Colonic mucosa (tissue), 4 donors: ENCODE measurements at places on chromosomes 13 and 19. TPM values are rescaled to one million over a fixed set of nuclear protein-coding genes. Genes with fewer than 3 reads are reported as not detected.

LHB gene
- total RNA-seq: not detected

ALDH16A1 gene
- 57.9 TPM for total RNA-seq

FUT3 gene
- total RNA-seq: 260 TPM

MATK gene
- total RNA-seq: 1.2 TPM

ICAM3 gene
- 31.8 TPM for total RNA-seq

CYP4F8 gene
- not detected for total RNA-seq

PGLYRP2 gene
- total RNA-seq: not detected

LGALS14 gene
- total RNA-seq: not detected

GPR12 gene
- 0.30 TPM for total RNA-seq

MYO1F gene
- total RNA-seq: 4.7 TPM

APOC4 gene
- total RNA-seq: not detected

ZNF136 gene
- total RNA-seq: 4.6 TPM

PEG3 gene
- total RNA-seq: 1.4 TPM

MADCAM1 gene
- 4.5 TPM for total RNA-seq

SYNGR4 gene
- not detected for total RNA-seq

ZNF208 gene
- total RNA-seq: 3.7 TPM

THSD1 gene
- 1.8 TPM for total RNA-seq

F2RL3 gene
- total RNA-seq: 0.84 TPM

ZBTB7A gene
- total RNA-seq: 123 TPM

PSG7 gene
- not detected for total RNA-seq

CRTC1 gene
- total RNA-seq: 7.6 TPM

PBX4 gene
- total RNA-seq: 2.3 TPM

KLK15 gene
- 2.9 TPM for total RNA-seq

CYSLTR2 gene
- 0.80 TPM for total RNA-seq

KIR2DL1 gene
- total RNA-seq: not detected

LILRB4 gene
- 2.8 TPM for total RNA-seq

ZNF264 gene
- 23.9 TPM for total RNA-seq

UBL3 gene
- total RNA-seq: 30.0 TPM

KCNN4 gene
- total RNA-seq: 60.9 TPM

KIR3DL1 gene
- not detected for total RNA-seq

ZNF224 gene
- total RNA-seq: 19.8 TPM

TRPC4 gene
- not detected for total RNA-seq

VASP gene
- total RNA-seq: 236 TPM

GPR4 gene
- total RNA-seq: 0.52 TPM

C1QTNF9B gene
- total RNA-seq: not detected

KCNRG gene
- total RNA-seq: 0.40 TPM

NFIX gene
- total RNA-seq: 73.8 TPM

PSG2 gene
- total RNA-seq: not detected

APOC1 gene
- 10.4 TPM for total RNA-seq

ODAD3 gene
- 0.22 TPM for total RNA-seq

OR7A10 gene
- total RNA-seq: not detected

ZNF534 gene
- 0.12 TPM for total RNA-seq

MEDAG gene
- total RNA-seq: 0.62 TPM

SELENOV gene
- total RNA-seq: not detected

ZNF562 gene
- 34.7 TPM for total RNA-seq

PRRG2 gene
- total RNA-seq: 16.2 TPM
